ENCODE measurements at places on chromosomes 12 and 14.

- no peak for DNase-seq
These were observed 3.3 kb upstream of the FRS2 start for GRCh38 chr12:69466867-69467266.

DNA sequence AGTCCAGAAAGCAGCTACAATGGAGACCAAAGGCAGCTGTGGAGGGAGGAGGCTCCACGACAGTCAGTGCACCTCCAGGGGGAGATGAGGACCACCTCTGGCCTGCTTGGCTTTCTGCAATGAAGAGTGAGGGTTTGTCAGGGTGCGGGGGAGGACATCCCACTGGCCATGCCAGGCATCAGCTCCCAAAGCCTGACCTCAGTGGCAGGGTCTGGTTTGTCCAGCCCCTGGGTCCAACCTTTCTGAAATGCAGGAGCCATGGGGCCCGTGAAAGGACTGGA, 35.2 kb downstream of the SLC6A12 start:
- no peak for DNase-seq

DNA sequence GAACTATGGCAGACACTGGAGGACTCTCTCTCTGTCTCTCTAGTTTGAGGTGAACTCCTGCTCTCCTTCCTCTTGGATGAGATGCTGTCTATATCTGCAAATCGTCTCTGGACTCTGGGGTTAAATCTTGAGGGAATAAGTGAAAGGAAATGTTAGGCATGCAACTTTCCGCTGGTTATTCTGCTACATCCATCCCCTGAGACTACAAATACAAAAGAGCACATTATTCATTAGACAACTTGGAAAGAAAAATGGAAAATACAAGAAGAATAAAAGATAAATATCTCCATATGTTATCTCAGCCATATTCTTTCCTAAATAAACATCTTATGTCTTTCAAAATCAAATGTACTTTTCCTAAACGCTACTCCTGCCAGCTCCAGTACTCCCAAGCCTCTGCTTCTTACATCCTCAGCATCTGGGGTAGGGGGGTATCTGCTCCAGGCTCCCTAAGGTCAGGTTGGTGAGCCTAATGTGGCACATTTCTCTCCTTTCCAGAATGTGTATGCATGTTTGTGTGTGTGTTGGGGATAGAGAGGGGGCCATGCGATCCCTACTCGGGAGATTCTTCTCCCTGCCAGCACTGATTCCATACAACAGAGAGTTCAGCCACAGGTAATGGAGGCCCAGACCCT, 102.9 kb upstream of the FSCB start:
- no peak for DNase-seq

- DNase-seq: no peak
These were observed 105.4 kb downstream of the APAF1 start for GRCh38 chr12:98750511-98750910.

Data from CD4-positive, alpha-beta memory T cell (primary cell).